GM12878 (cell line): ENCODE measurements at places on chromosomes 1 and 21. TPM values are rescaled to one million over a fixed set of nuclear protein-coding genes. Genes with fewer than 3 reads are reported as not detected.
A peak's percentile ranks its signal among the peaks of the same experiment; 100 is the strongest.

Gene SPATA21
- 0.05 TPM in 2 replicates for total RNA-seq

DNA sequence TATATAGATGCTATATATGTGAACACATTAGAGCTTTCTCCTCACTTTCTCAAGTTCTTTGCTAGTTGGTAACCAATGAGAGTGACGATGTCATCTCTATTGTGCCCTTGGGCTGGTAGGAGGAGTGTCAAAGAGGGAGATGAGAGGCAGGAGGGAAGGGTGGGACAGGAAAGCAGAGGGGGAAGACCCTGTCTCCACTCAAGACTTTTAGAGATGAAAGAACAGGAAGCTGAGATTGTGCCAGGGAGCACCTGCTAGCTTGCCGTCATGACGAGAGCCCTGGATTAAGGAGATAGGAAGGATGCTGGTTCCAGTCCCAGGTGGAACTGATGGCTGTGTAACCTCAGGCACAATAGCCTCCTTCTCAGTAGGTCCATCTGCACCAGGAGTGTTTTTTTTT lies 16.7 kb downstream of the CNR2 start:
- no peaks in the 10 kb centered on the region for H3K27me3 ChIP-seq
- peak overlapping the region; percentile 80 for H3K27ac ChIP-seq
- H3K36me3 ChIP-seq, result no peaks in the 10 kb centered on the region
- DNase-seq, result no peak
- H3K4me1 ChIP-seq, result peaks cover 44% of the 10 kb centered on the region
- H3K4me3 ChIP-seq, result no peak overlapping the region

DNA sequence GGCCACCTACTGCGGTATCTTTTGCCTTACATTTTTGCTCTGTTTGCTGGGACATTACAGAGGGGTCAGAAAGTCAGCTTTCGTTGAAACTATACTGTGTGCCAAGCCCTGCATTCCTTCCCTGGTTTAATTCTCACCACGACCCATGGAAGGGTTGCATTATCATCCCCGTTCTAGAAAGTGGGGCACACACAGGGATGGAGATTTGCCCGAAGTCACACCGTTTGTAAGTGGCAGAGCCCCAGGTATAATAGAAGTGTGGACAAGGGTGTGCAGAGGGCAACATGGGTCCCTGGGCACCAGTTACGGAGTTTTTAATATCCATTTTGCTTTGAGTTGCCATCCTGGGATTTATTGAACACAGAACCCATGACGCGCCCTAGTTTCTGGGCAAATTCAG lies 11.8 kb downstream of the DMRTB1 start:
- H3K4me3 ChIP-seq, result no peak overlapping the region
- H3K36me3 ChIP-seq, result no peaks in the 10 kb centered on the region
- H3K27me3 ChIP-seq, result no peaks in the 10 kb centered on the region; the same call in 1 of the 2 replicates
- H3K27ac ChIP-seq, result no peak overlapping the region
- H3K4me1 ChIP-seq, result no peaks in the 10 kb centered on the region; the same call in 1 of the 2 replicates
- no peak for DNase-seq

DNA sequence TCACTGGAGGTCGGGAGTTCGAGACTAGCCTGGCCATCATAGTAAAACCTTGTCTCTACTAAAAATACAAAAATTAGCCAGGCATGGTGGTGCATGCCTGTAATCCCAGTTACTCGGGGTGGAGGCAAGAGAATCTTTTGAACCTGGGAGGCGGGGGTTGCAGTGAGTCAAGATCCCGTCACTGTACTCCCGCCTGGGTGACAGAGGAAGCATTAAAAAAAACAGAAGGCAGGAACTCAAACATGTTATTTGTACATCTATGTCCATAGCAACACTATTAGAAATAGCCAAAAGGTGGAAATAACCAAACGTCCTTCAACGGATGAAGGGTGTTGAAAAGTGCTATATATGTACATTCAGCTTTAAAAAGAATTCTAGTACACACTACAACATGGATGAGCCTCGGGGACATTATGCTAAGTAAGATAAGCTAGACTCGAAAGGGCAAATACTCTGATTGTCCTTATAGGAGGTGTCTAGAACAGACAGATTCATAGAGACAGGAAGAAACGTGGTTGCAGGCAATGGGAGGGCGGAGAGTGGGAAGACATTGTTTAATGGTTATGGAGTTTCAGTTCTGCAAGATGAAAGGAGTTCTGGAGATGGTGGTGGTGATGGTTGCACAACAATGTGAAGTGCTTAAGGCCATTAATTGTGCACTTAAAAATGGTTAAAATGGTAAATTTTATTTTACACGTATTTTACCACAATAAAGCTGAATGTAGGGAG lies 19.2 kb downstream of the NLRP3 start:
- no peak overlapping the region for H3K27ac ChIP-seq
- H3K4me3 ChIP-seq, result no peak overlapping the region
- no peaks in the 10 kb centered on the region for H3K27me3 ChIP-seq
- H3K4me1 ChIP-seq, result peaks cover 23% of the 10 kb centered on the region
- DNase-seq, result peak; percentile 56
- peaks cover 2% of the 10 kb centered on the region; the same call in 1 of the 2 replicates for H3K36me3 ChIP-seq

Gene SH2D1B
- not detected in 2 replicates for total RNA-seq

GRCh38 chr1:36715797-36716196 lies 233.1 kb upstream of the CSF3R start:
- H3K27me3 ChIP-seq, result no peaks in the 10 kb centered on the region
- no peaks in the 10 kb centered on the region for H3K36me3 ChIP-seq
- no peak for DNase-seq
- H3K4me1 ChIP-seq, result no peaks in the 10 kb centered on the region
- H3K4me3 ChIP-seq, result no peak overlapping the region

Gene C1QTNF12
- total RNA-seq, result 0.96 and 1.0 TPM in 2 replicates

Gene SLAMF7
- total RNA-seq, result 124 and 133 TPM in 2 replicates

- no peaks in the 10 kb centered on the region for H3K4me1 ChIP-seq
- H3K27ac ChIP-seq, result no peak overlapping the region
- no peak for DNase-seq
- H3K4me3 ChIP-seq, result no peak overlapping the region
- H3K36me3 ChIP-seq, result no peaks in the 10 kb centered on the region
- no peaks in the 10 kb centered on the region for H3K27me3 ChIP-seq
These were observed 251.2 kb upstream of the USP24 start for GRCh38 chr1:55466373-55466772.

DNA sequence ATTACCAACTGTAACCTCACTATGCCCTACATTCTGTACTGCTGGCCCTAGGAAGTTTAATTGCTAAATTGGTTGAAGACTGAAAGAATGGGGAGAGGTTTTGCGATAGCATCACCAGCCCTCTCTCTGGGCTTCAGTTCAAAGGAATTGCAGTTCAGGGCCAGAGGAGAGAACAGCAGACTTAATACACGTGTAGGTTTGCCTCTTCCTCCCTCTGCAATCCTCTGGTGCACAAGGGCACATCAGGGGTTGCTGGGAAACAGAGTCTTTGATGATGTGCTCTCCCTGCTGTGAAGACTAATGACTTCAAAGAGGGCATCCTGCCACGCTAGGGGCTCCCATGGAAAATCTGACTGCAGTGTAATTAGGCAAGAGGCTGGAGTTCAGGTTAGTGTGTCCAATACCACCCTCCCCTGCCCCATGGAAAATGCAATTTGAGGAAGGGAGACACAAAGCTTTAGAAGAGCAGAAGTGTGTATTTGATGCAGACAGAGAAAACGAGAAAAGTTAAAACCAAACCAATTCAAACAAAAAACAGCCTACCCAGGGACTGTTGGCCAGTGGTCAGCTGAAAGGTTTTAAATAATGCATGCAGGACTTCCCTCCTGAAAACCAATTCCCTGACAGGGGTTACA lies 167.9 kb downstream of the ASTN1 start:
- H3K4me1 ChIP-seq, result no peaks in the 10 kb centered on the region
- no peak overlapping the region for H3K4me3 ChIP-seq
- no peak for DNase-seq
- H3K27ac ChIP-seq, result no peak overlapping the region
- H3K36me3 ChIP-seq, result no peaks in the 10 kb centered on the region

Gene RAB4A
- total RNA-seq, result 35.8 and 40.9 TPM in 2 replicates

Gene AGO4
- total RNA-seq, result 5.0 and 7.9 TPM in 2 replicates

- no peak for DNase-seq
- no peak overlapping the region for H3K4me3 ChIP-seq
- no peaks in the 10 kb centered on the region for H3K27me3 ChIP-seq
- no peaks in the 10 kb centered on the region for H3K36me3 ChIP-seq
These were observed 177.9 kb downstream of the COP1 start for GRCh38 chr1:176029155-176029554.

DNA sequence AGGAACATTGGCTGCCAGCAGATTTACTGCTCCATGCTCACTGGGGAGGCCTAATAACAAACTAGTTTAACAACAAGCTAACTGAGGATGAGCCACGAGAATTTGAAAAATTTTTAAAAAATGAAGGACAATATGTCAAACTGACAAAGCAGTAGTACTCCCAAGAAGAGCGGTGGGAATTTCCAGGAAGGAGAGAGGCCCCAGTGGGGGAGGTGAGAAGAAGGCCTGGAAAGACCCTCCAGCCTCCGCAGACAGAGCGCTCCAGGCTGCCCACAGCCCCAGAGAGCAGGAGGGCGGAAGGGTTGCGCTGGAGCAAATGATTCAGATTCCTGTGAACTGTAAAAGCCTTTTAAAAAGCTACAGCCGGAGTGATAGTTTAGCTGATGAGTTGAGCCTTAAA lies 78.5 kb downstream of the SIPA1L2 start:
- 0 out of 2 replicates have a peak, but pooled peaks cover 2% of the 10 kb centered on the region for H3K27me3 ChIP-seq
- DNase-seq, result no peak
- no peak overlapping the region for H3K27ac ChIP-seq
- H3K4me1 ChIP-seq, result no peaks in the 10 kb centered on the region

GRCh38 chr1:43056981-43057391 lies 98.3 kb upstream of the SLC2A1 start:
- H3K36me3 ChIP-seq, result no peaks in the 10 kb centered on the region
- no peaks in the 10 kb centered on the region for H3K27me3 ChIP-seq
- H3K4me3 ChIP-seq, result no peak overlapping the region
- no peak for DNase-seq
- no peak overlapping the region for H3K27ac ChIP-seq
- H3K4me1 ChIP-seq, result no peaks in the 10 kb centered on the region

DNA sequence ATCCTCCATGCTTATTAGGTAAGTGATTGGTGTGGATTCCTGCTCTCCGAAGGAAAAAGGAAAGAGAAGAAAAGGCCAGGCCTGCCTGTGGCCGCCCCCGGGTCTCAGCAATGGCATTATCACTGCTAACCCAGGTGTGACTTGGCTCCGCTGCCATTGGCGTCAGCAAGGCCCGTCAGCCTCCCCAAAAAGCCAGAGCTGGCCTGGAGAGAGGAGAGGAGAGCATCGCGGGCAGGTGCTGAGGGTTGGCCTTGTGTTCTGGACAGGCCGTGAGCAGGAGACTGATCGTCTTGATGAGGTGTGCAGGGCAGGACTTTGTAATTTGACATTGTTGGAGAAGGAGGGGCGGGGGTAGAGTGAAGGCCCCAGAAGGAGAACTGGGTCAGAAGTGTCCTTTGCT lies 186.4 kb downstream of the CAMTA1 start:
- H3K27ac ChIP-seq, result no peak overlapping the region
- no peaks in the 10 kb centered on the region for H3K36me3 ChIP-seq
- no peak overlapping the region for H3K4me3 ChIP-seq
- peaks cover 3% of the 10 kb centered on the region; the same call in 1 of the 2 replicates for H3K27me3 ChIP-seq
- DNase-seq, result no peak

DNA sequence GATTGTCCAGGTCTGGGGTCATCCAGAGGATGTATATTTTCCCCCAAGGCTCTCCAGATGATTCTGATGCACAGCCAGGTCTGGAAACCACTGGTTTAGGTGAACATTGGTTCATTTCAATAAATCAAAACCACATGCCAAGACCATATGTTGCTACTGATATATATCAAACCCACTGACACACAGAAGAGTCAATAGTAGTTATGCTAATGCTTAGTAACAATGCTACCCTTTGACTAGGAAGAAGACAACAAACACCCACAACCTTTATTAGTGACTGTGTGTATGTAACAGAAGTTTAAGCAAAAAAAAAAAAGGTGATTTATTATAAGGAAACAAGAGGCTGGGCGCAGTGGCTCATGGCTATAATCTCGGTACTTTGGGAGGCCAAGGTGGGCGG lies 35.6 kb upstream of the POU2F1 start:
- no peaks in the 10 kb centered on the region for H3K36me3 ChIP-seq
- H3K27ac ChIP-seq, result no peak overlapping the region
- no peaks in the 10 kb centered on the region for H3K4me1 ChIP-seq
- H3K27me3 ChIP-seq, result no peaks in the 10 kb centered on the region

DNA sequence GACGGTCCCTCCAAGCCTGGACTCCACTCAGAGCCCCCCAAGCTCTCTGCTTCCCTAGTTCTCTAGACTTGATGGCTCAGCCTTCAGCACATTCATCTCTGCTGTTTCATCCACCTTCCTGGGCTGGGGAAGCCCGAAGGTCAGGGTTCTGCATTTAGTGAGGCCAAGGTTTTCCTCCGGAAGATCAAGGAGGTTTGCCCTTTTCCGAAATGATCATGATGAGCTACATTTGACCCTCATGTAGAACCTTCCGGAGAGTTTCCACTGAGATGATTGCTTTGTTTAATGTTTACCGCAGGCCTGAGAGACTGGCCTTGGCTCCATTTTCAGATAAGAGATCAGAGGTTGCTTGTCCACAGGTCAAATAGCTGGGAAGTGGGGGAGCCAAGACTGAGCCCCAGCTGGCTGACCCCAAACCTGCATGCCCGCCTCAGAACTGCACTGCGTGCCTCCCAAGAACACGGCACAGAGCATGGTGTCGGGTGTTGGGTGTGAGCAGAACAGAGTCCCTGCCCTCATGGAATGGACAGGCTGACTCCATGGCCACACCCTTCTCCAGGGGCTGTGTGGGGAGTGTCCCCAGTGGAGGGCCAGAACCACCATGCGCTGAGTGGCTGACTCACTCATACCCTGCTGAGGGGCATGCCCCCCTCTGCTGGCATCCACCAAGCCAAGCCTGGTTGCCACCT lies 200.8 kb upstream of the TMEM51 start:
- DNase-seq, result no peak
- no peak overlapping the region for H3K27ac ChIP-seq
- H3K4me1 ChIP-seq, result no peaks in the 10 kb centered on the region
- no peaks in the 10 kb centered on the region; the same call in 1 of the 2 replicates for H3K27me3 ChIP-seq
- no peak overlapping the region for H3K4me3 ChIP-seq
- H3K36me3 ChIP-seq, result no peaks in the 10 kb centered on the region

- no peaks in the 10 kb centered on the region for H3K27me3 ChIP-seq
- no peaks in the 10 kb centered on the region for H3K4me1 ChIP-seq
- DNase-seq, result no peak
- H3K4me3 ChIP-seq, result no peak overlapping the region
- H3K27ac ChIP-seq, result no peak overlapping the region
- H3K36me3 ChIP-seq, result no peaks in the 10 kb centered on the region
These were observed 15.5 kb downstream of the EEIG2 start for GRCh38 chr1:108575375-108575774.

DNA sequence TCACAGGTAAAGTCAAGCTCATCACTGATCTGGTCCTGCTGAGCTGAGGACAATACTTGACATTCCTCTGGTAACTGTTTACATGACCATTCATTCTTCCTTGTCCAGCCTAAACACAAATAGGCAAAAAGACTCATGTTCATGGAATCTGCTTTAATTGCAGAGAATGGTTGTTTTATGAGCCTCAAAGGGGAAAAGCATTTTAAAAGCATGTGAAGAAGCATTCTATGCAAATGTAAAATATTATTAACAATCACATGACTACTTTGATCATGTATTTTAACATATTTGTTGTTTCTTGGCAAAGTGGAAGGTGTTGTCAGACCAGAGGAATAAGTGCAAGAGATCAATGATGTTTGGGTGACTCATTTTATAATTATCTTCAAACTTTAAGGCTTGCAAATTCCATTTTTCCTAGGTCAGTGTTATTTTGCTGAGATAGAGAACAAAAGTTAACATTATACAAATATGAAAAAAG lies 133.7 kb downstream of the RUNX1 start:
- no peaks in the 10 kb centered on the region for H3K27me3 ChIP-seq
- no peak overlapping the region for H3K4me3 ChIP-seq
- H3K27ac ChIP-seq, result no peak overlapping the region

- H3K36me3 ChIP-seq, result no peaks in the 10 kb centered on the region
- no peaks in the 10 kb centered on the region for H3K27me3 ChIP-seq
- no peaks in the 10 kb centered on the region for H3K4me1 ChIP-seq
- no peak for DNase-seq
- no peak overlapping the region for H3K4me3 ChIP-seq
These were observed 18.1 kb upstream of the GALNT2 start for GRCh38 chr1:230048922-230049321.

Gene AMY1B
- not detected in 2 replicates for total RNA-seq
